ENCODE measurements at places on chromosomes 5 and 9. TPM values are rescaled to one million over a fixed set of nuclear protein-coding genes. Genes with fewer than 3 reads are reported as not detected.

DNA sequence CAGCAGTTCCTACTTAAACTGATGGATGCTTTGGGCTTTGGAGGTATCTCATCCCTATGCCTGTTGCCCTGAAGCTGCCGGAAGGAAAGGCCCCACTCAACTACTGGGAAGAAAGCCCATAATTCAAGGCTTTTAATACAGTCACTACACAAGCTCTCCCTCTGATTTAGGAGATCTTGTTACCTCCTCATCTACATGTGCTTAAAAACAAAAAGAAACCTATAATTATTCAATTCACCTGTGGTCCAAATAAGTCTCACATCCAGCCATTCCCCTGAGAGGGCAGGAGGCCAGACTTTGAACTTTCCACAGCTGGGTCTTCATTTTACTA, 715 bp upstream of the LEAP2 start:
- DNase-seq, result no peak

GRCh38 chr9:80615964-80616363, 1044.2 kb downstream of the TLE4 start:
- no peak for DNase-seq

GRCh38 chr5:55173687-55174230, 782 bp upstream of the CDC20B start:
- no peak for DNase-seq

AJM1 gene
- polyA plus RNA-seq, result 1.7 TPM

- no peak for DNase-seq
Observed at GRCh38 chr9:135664266-135664665, 1.2 kb downstream of the LCN9 start.

- no peak for DNase-seq
Observed at GRCh38 chr9:86821006-86821845, 126.1 kb downstream of the GAS1 start.

DNA sequence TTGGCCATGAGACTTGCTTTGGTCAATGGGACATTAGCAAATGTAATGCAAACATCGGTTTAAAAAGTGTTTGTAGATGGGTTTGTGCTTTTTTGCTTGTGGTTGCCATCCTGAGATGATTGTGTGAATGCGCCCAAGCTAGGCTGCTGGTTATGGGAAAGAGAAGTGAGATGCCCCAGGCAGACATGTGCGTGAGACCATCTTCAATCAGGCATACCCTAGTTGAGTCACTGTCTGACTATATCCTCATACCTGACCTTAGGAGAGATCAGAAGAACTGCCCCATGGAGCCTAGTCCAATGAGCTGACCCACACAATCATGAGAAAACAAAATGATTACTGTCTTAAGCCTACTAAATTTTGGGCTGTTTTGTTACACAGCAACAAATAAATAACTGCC, 36.8 kb upstream of the ZNF608 start:
- no peak for DNase-seq

GRCh38 chr9:122124048-122124447, 30.9 kb upstream of the TTLL11 start:
- DNase-seq, result no peak

ARID3C gene
- 0.14 TPM for polyA plus RNA-seq
